Femur (tissue), 1 donor: ENCODE measurements at places on chromosomes 6 and 20.

GRCh38 chr6:151690303-151690702 is 117.2 kb upstream of the ESR1 start:
- no peak for DNase-seq

GRCh38 chr20:60142587-60142986 is 184.4 kb downstream of the CDH26 start:
- no peak for DNase-seq

GRCh38 chr20:21104921-21105320 is 1.2 kb downstream of the LINC00237 start:
- DNase-seq, result no peak

GRCh38 chr6:135310291-135310690 is 129.2 kb downstream of the MYB start:
- DNase-seq, result no peak

DNA sequence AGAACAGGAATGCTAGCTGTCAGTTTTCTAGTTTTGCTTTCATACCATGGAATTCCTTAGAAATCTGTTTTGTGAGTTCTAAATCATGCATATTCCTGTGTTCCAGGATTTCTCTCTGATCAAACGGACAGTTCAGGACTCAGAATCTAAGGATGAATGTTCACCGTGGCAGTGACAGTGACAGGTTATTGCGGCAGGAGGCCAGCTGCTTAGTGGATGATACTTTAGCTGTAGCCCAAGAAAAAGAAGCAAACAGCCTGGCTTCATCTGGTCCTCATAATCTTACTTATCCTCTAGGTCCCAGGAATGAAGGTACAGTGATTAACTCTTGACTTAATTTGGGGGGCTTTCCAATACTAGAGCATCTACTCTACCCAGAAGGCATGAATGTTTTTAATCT is 27.1 kb downstream of the KCTD20 start:
- no peak for DNase-seq
